ENCODE measurements at places on chromosomes 12 and 14.
A peak's percentile ranks its signal among the peaks of the same experiment; 100 is the strongest.

- no peak for DNase-seq
These were observed 279.0 kb upstream of the RTL1 start for GRCh38 chr14:101182476-101182875.

- DNase-seq: no peak
These were observed 128.9 kb downstream of the DAAM1 start for GRCh38 chr14:59317346-59317745.

GRCh38 chr14:89226801-89227495 is 190.1 kb downstream of the FOXN3 start:
- no peak for DNase-seq

GRCh38 chr12:101667591-101667990 is 29.8 kb upstream of the CHPT1 start:
- no peak for DNase-seq

- DNase-seq: no peak
These were observed 6.3 kb upstream of the FBRSL1 start for GRCh38 chr12:132483612-132484011.

DNA sequence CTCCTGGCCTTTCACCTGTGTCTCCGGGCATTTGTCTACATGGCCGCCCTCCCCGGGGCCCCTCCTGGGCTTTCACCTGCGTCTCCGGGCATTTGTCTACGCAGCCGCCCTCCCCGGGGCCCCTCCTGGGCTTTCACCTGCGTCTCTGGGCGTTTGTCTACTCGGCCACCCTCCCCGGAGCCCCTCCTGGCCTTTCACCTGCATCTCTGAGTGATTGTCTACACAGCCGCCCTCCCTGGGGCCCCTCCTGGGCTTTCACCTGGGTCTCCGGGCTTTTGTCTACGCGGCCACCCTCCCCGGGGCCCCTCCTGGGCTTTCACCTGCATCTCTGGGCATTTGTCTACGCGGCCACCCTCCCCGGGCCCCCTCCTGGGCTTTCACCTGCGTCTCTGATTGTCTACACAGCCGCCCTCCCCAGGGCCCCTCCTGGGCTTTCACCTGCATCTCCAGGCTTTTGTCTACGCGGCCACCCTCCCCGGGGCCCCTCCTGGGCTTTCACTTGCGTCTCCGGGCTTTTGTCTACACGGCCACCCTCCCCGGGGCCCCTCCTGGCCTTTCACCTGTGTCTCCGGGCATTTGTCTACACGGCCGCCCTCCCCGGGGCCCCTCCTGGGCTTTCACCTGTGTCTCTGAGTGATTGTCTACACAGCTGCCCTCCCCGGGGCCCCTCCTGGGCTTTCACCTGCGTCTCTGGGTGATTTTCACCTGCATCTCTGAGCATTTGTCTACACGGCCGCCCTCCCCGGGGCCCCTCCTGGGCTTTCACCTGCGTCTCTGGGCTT is 68.0 kb upstream of the GALNT9 start:
- no peak for DNase-seq

GRCh38 chr12:57096099-57096572 is 7.2 kb downstream of the NAB2 start:
- peak; percentile 53 for DNase-seq

- peak; percentile 53 for DNase-seq
These were observed 20.0 kb upstream of the TCP11L2 start for GRCh38 chr12:106282457-106283097.

GRCh38 chr12:70615174-70615866 is 21.9 kb downstream of the PTPRB start:
- DNase-seq: no peak

GRCh38 chr14:74401504-74402241 is 24.3 kb downstream of the SYNDIG1L start:
- DNase-seq: peak; percentile 71

GRCh38 chr14:91607322-91608047 is 97.4 kb upstream of the PPP4R3A start:
- no peak for DNase-seq

- peak; percentile 95 for DNase-seq
These were observed 9.8 kb upstream of the HSP90AA1 start for GRCh38 chr14:102096569-102097188.

- peak; percentile 51 for DNase-seq
These were observed 55.4 kb downstream of the SETD3 start for GRCh38 chr14:99425272-99425681.

DNA sequence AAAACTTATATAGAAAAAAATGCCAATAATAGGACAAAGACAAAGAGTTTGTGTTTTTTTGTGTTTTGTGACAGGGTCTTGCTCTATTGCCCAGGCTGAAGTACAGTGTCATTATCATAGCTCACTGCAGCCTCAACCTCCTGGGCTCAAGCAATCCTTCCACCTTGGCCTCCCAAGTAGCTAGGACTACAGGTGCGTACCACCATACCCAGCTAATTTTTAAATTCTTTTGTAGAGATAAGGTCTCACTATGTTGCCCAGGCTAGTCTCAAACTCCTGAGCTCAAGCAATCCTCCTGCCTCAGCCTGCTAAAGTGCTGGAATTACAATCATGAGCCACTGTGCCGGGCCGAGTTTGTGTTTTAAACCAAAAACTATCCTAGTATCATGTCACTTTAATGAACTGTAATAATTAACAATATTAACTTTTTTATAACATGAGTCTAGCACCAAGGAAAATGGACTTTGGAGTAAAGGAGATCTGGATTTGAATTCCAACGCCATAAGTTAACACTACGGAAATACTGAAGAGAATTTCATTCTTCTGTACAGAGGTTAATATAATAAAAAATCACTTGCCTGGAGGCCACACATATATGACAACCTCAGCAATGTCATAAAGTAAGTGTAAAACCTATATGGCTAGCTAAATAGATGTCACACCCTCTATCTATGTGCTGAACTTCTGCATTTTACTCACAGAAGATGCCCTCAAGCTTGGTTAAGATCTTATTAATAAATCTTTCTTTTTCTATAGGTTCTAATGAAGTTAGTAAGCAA is 53.2 kb downstream of the EPS8 start:
- DNase-seq: no peak

DNA sequence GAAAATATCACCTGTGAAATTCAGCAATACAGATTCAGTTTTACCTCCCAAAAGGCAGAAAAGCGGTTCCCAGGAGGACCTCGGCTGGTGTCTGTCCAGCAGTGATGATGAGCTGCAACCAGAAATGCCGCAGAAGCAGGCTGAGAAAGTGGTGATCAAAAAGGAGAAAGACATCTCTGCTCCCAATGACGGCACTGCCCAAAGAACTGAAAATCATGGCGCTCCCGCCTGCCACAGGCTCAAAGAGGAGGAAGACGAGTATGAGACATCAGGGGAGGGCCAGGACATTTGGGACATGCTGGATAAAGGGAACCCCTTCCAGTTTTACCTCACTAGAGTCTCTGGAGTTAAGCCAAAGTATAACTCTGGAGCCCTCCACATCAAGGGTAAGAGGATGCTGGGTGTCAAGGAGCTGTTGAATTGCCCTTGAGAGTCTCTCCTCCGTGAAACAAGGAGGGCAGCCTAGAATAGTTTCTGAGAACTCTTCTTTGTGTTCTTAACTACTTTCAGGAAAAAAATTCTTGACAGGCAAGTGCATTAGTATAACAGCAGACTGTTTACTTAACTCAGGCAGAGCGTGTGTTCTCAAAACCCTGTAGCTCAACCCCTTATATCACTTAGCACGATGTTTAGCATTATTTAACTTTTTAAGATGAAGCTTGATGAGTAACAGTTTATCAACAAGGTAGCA is 7.7 kb downstream of the TDP1 start:
- no peak for DNase-seq

DNA sequence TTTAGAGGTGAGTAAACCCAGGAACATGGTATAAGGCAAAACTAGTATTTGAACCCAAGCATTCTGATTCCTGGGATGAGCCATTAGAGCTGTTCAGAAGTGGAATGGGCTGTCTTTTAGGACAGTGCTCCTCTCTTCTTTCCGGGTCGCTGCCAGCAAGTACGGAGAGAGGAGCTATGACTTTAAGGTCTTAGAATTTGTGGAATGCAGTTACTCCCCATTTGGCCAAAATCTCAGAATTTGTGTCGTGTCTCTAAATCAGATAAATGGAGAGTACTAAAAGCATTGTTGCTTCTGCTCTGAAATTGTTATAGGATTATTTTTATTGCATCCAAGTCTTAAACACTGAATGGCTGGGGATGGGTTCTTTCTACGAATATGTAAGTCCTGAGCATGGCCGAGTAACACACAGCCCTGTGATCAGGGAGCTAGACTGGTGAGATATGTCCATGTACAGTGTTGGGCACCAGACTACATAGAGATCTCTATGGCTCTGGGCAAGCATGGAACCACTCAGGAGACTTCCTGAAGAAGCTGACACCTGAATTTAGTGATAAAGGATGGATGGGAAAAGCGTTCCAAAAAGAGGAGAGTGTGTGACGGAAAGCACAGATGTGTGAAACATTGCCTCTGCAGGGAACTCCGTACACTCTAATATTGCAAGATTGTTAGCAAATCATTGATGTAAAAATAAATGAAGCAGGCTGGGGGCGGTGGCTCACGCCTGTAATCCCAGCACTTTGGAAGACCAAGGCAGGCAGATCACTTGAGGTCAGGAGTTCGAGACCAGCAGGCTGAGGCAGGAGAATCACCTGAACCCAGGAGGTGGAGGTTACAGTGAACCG is 184.7 kb downstream of the SRGAP1 start:
- no peak for DNase-seq

DNA sequence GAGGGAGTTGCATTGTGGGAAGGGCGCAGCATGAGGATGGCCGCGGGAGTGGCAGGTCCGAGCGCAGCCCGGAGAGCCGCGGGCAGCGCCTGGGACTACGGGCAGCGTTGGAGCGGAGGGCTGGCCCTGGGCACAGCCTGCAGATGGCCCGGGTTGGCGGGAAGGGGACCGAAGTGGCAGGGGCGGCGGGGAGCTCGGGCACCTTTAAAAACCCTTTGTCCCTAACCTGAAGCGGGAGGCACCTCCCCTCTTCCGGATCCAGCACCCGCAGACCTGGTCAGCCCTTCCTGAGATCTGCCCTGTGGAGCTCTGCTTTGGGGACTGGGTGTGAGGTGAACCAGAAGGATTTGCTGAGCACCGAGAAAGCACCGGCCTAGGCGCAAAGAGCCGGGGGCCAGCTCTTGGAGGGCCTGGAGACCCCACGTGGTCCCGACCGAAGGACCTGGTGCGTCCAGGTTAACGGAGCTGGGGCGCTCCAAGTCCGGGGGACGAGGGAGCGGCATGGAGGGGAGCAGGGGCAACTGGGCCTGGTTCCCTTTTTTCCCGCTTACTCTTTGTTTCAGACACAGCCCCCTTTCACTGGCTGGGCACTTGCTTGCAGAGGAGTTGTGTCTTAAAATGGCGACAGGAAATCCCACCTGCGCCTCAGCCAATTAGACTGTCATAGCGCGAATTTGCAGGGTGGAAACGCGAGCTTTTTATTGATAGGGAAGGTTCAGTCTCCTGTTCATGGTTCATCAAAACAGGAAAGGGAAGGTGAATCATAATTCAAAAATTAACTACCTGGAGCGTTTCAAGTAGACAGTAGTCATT is 792 bp upstream of the SLC38A1 start:
- peak; percentile 84 for DNase-seq

- no peak for DNase-seq
These were observed 53.4 kb downstream of the SPTB start for GRCh38 chr14:64826333-64826732.

GRCh38 chr14:75831952-75832351 is 149.8 kb downstream of the TGFB3 start:
- DNase-seq: no peak

- DNase-seq: peak; percentile 89
These were observed 359.9 kb downstream of the RGS6 start for GRCh38 chr14:72291908-72292688.

GRCh38 chr14:24991821-24992220 is 58.1 kb downstream of the STXBP6 start:
- no peak for DNase-seq

DNA sequence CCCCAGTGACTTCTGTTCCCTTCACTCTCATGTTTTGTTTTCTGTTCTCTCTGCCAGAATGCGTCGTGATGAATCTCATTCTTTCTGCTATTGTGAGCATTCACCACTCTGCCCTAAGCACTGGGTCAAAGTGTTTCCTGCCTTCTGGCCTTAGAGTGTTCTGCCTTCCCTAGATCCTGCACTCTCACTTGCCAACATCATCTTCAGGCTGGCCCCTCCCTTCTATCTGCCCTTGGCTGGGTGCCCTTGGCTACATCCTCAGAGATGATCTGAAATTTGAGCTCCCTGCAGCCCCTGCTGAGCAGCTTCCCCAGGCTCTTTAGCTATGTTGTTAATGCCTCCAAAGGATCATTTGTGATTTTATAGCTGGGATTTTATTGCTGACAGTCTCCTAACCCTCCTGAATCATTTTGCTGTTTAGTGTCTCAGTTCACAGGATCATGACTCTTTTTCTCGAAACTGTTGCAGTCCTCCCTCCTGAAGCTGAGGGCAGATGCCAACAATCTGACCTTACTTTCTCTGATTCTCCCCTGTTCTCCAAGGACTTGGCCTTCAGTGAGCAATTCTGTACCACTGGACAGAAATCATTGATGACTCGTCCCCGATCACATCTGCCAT is 4.5 kb downstream of the DHRS2 start:
- DNase-seq: peak; percentile 73

DNA sequence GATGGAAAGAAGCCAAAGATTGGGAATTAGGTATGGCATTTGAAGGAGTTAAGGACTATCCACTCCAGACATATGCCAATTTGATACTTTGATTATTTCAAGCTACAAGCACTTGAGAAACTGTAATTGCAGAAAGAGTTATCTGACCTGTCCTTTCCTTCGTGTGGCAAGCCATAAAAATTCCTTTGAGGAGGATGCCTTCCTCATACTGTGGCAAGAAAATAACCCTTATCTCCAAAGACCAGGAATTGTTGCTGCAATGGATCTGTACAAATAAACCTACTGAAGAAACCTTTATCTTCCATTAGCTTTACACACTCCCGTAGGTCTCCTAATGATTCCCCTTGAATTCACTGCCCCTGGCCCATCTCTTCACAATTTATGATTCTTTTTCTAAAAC is 165.1 kb upstream of the AMIGO2 start:
- no peak for DNase-seq

GRCh38 chr12:38142974-38143373 is 173.6 kb upstream of the ALG10B start:
- no peak for DNase-seq

DNA sequence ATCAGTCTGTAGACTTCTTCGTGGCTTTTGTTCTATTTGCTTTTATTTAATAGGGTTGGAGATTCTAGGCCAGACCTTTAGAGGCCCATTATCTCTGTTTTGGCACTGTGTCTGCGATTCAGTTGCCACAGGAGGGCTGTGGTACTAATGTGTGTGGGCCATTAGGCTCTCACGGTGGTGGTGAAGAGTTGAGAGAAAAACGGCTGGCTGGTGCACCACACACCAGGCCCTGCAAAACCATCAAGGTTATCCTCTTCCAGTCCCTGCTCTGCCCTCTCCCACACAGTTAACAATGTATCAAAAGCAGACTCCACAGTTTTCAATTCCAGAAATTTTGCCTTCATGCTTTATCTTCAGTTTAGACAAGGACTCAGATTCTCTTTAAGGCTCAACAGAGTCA is 97.7 kb downstream of the MYF5 start:
- DNase-seq: no peak

- no peak for DNase-seq
These were observed 220.4 kb upstream of the NUDT4 start for GRCh38 chr12:93157279-93157678.

GRCh38 chr12:87812030-87812429 is 217.2 kb downstream of the C12orf50 start:
- no peak for DNase-seq
